ENCODE measurements at places on chromosomes 12 and 14. TPM values are rescaled to one million over a fixed set of nuclear protein-coding genes. Genes with fewer than 3 reads are reported as not detected.

SLC2A3 gene
- total RNA-seq, result 569 TPM

GRCh38 chr14:103476631-103477030 lies 46.0 kb downstream of the CKB start:
- no peak overlapping the region for H3K4me3 ChIP-seq
- H3K36me3 ChIP-seq, result peaks cover 30% of the 10 kb centered on the region
- no peaks in the 10 kb centered on the region for H3K27me3 ChIP-seq
- no peaks in the 10 kb centered on the region for H3K4me1 ChIP-seq
- DNase-seq, result no peak

DNA sequence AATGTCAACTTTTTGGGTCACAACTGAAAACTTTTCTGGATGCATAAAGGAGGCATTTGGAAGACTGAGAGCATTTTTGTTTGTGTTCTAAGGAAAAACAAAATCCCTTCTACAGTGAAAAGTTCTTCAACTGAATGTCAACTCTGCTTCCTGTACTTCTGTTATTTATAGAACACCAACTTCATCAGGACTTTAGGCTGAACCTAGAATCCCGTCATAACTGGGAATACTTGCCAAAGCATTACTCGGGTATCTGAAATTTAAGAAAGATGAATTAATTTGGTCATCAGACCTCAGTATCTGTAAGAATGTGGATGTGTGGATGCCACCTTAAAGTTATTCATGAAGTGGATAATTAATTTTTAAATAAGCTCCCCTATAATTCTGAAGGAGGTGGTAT lies 73.2 kb downstream of the FERMT2 start:
- H3K4me3 ChIP-seq, result no peak overlapping the region
- no peak for DNase-seq
- H3K4me1 ChIP-seq, result peaks cover 5% of the 10 kb centered on the region
- H3K27me3 ChIP-seq, result no peaks in the 10 kb centered on the region
- H3K27ac ChIP-seq, result no peak overlapping the region
- peaks cover 53% of the 10 kb centered on the region for H3K36me3 ChIP-seq

- DNase-seq, result peak; percentile 86
- H3K36me3 ChIP-seq, result no peaks in the 10 kb centered on the region
- H3K27me3 ChIP-seq, result no peaks in the 10 kb centered on the region
- H3K4me1 ChIP-seq, result peaks cover 8% of the 10 kb centered on the region
Measured at GRCh38 chr14:69013943-69014782, 35.1 kb upstream of the ACTN1 start.

CRY1 gene
- total RNA-seq, result 23.5 TPM

- peaks cover 24% of the 10 kb centered on the region for H3K36me3 ChIP-seq
- no peak for DNase-seq
- no peak overlapping the region for H3K27ac ChIP-seq
- no peaks in the 10 kb centered on the region for H3K4me1 ChIP-seq
- no peaks in the 10 kb centered on the region for H3K27me3 ChIP-seq
Measured at GRCh38 chr14:52640137-52640536, 55.2 kb downstream of the ERO1A start.

DNA sequence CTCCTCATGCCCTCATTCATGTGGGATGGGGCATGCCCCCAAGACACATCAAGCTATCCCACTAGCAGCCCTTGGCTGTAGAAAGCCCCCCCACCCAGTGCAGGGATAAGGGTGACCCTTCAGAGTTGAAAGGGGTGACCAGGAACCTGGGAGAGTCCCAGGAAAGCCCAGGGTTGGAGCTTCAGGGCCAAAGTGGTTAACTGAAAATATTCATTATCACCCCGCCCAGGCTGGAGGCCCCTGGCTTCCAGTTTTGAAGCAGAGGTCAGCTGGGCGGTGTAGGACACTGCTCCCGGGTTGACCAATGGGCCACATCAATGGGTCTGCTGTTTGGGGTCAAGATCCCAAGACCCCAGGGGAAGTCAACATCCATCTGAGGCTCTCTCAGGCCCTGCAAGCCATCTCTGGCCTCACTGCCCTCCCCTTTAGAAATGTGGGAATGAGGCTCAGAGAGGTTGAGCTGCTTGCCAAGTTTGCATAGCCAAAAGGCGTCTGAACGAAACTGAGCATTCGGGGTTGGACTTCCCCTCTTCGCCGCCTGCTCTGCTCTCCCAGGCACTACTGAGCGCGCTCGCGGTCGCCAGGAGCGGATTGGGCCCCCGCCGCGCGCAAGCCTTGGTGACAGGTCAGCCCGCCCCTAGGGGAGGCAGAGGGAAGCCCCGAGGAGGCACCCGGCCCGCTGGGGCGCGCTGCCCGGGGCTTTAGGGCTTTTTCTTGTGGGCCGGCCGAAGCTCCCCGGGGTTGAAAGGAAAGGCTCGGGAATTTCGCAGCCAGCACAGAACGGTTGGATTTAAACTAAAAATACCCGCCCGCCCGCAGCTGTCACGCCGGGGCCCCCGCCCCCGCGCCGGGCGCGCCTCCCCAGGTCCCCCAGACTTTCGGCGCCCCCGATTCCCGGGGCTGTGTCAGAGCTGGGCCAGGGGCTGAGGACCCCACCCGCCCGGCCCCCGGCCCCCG lies 576 bp downstream of the SYNE3 start:
- H3K27ac ChIP-seq, result no peak overlapping the region
- no peaks in the 10 kb centered on the region for H3K4me1 ChIP-seq
- H3K4me3 ChIP-seq, result peak overlapping the region; percentile 49
- H3K36me3 ChIP-seq, result no peaks in the 10 kb centered on the region

GRCh38 chr14:35158951-35159653 lies 36.8 kb downstream of the PRORP start:
- H3K4me3 ChIP-seq, result no peak overlapping the region
- H3K27ac ChIP-seq, result no peak overlapping the region
- no peaks in the 10 kb centered on the region for H3K27me3 ChIP-seq
- H3K4me1 ChIP-seq, result no peaks in the 10 kb centered on the region
- DNase-seq, result no peak

RNF10 gene
- 157 TPM for total RNA-seq

DNA sequence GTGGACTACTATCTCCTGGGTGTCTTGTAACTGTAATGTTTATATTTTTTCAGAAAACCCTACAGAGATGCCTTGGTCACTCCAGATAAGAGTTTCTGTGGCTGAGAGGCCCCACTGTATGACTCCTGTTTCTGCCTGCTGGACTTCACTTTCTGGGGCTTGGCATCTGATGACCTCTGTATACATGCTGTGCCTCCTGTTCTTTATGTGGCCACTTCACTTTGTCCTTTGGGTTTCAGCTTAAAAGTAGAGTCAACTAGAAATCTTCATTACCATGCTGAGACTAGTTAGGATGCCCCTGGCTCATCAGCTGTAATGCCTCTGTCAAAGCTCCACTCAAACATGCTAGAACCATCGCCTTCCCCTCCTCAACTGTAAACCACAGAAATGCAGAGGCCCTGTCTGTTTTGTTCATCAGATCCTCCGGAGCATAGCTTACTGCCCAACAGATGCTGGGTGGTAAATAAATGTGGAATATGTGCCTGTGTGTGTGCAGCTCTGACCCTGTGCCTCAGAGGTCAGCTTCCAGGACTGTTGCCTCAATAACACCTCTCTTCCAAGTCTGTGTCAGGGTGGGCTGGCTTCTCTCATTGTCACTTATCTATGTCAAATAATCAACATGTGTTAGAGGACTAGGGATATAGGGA lies 25.5 kb downstream of the ZNF664 start:
- no peak for DNase-seq

GRCh38 chr14:104794631-104794992 lies 936 bp downstream of the AKT1 start:
- peaks cover 6% of the 10 kb centered on the region for H3K27me3 ChIP-seq
- peak overlapping the region; percentile 75 for H3K4me3 ChIP-seq
- H3K4me1 ChIP-seq, result peaks cover 6% of the 10 kb centered on the region
- no peak overlapping the region for H3K27ac ChIP-seq
- peak; percentile 49 for DNase-seq

DNA sequence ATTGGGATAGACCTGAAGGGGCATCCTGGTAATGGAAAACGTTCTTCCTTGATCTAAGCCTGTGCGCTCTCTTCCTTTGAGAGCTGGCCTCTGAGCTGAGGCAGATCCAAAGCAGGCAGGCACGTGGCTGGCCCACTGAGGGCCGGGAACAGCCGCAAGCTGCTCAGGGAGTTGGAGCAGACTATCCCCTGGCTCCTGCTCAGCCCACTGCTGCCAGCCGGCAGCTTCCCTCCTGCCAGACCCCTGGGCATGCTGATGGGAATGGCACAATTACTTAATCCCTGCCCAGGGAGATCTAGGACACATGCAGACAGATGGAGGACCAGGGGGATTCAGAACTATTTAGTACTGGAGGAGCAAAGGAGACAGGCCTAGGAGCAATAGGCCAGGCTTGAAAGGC lies 14.4 kb downstream of the NEUROD4 start:
- H3K27me3 ChIP-seq, result no peaks in the 10 kb centered on the region
- no peak overlapping the region for H3K4me3 ChIP-seq
- H3K4me1 ChIP-seq, result no peaks in the 10 kb centered on the region
- no peaks in the 10 kb centered on the region for H3K36me3 ChIP-seq

LPAR5 gene
- total RNA-seq, result 0.22 TPM

DNA sequence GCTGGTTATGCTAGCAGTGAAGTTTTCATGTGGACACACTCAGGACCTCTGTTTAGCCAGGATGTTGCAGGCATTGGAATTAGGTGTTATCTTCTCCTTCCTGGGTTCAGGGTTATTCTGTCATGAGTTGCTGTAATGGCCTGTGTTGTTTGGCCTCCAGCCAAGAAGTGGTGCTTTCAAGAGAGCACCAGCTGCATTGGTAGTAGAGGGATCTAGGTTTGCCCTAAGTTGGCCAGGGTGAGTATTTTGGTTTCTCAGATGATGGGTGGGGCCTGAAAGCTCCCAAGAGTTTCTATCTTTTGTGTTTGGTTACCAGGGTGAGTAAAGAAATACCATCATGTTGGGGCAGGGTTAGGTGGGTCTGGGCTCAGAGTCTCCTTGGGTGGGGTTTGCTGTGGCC lies 2.7 kb upstream of the GZMH start:
- DNase-seq, result no peak
- H3K4me3 ChIP-seq, result no peak overlapping the region
- no peaks in the 10 kb centered on the region for H3K4me1 ChIP-seq
- H3K27ac ChIP-seq, result no peak overlapping the region
- H3K27me3 ChIP-seq, result no peaks in the 10 kb centered on the region
- peaks cover 53% of the 10 kb centered on the region for H3K36me3 ChIP-seq

GRCh38 chr12:2212537-2212936 lies 159.8 kb downstream of the CACNA1C start:
- no peaks in the 10 kb centered on the region for H3K27me3 ChIP-seq
- H3K36me3 ChIP-seq, result no peaks in the 10 kb centered on the region
- H3K4me1 ChIP-seq, result no peaks in the 10 kb centered on the region
- DNase-seq, result no peak

GRCh38 chr12:93061473-93062419 lies 132.7 kb upstream of the EEA1 start:
- no peaks in the 10 kb centered on the region for H3K4me1 ChIP-seq
- no peaks in the 10 kb centered on the region for H3K36me3 ChIP-seq
- no peak overlapping the region for H3K4me3 ChIP-seq

- H3K4me1 ChIP-seq, result no peaks in the 10 kb centered on the region
- no peaks in the 10 kb centered on the region for H3K36me3 ChIP-seq
- DNase-seq, result no peak
Measured at GRCh38 chr14:51310505-51310944, 70.5 kb downstream of the TMX1 start.

DNA sequence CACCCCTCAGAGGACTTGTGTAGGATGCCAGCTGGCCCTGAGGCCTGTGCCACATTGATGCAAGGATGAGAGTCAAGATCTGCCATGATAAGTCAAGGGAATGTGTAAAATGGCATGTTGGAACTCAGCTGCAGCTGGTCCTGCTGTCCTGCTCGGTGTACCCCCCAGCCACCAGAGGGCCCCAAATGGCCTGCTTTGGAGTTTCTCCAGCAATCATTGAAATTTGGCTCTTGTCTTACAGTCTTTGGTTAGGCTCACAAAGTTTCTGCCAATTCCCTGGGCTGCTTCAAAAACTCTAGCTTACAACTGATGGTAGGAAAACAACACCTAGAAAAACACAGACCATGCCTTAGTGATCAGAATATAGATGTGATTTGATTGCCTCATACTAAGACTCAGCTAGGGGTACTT lies 76.8 kb downstream of the HSD17B6 start:
- no peaks in the 10 kb centered on the region for H3K27me3 ChIP-seq
- H3K36me3 ChIP-seq, result no peaks in the 10 kb centered on the region
- peak; percentile 83 for DNase-seq

DNA sequence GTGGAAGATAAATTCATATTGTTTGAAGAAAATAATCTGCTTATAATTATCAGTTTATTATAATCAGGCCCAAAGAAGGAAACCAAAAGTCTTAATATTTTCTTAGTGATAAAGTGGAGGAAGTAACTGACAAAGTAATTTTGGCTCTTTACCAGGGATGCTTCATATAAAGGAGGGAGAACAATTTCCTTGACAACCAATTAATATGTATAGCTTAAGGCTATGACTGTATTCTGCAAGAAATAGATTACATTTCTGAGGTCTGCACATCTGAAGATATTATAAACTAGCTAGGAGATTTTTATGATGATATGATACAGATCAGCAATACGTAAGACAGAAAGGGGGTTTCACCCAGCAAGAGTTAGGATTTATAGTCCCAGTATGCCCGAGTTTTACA lies 90.8 kb downstream of the BICD1 start:
- no peak for DNase-seq
- peaks cover 68% of the 10 kb centered on the region for H3K36me3 ChIP-seq
- no peak overlapping the region for H3K4me3 ChIP-seq
- H3K4me1 ChIP-seq, result no peaks in the 10 kb centered on the region

GRCh38 chr14:22657861-22658260 lies 13.7 kb upstream of the OR6J1 start:
- no peaks in the 10 kb centered on the region for H3K27me3 ChIP-seq
- no peaks in the 10 kb centered on the region for H3K36me3 ChIP-seq
- no peak overlapping the region for H3K27ac ChIP-seq
- no peak overlapping the region for H3K4me3 ChIP-seq
- no peaks in the 10 kb centered on the region for H3K4me1 ChIP-seq

TCTN2 gene
- total RNA-seq, result 7.7 TPM

DNA sequence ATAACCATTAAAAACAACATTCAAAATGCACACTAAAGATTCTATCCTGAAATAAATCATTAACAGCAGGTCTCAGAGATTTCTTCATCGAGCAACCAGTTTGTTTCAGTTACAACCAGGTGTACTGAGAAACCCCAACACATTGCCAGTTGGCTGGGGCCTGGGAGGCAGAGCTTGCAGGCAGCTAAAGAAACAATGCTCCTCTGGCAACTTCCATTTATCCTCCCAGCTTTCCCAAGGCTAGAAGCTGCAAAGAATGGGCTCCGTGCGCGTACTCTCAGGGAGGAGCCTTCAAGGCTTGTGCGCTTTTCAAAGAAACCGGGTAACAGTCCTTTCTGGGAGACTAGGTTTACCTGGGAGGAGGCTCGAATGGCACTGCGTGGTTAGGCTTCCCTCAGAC lies 181.6 kb downstream of the MSRB3 start:
- H3K4me3 ChIP-seq, result no peak overlapping the region
- DNase-seq, result peak; percentile 31
- H3K36me3 ChIP-seq, result no peaks in the 10 kb centered on the region
- H3K4me1 ChIP-seq, result no peaks in the 10 kb centered on the region

Data from H9 (cell line).